Activated T-helper 1 cell treated with anti-CD3 and anti-CD28 coated beads, Interleukin-2, amount 50 U/mL, for 16 hours (primary cell): ENCODE measurements at places on chromosomes 12 and 14.
A peak's percentile ranks its signal among the peaks of the same experiment; 100 is the strongest.

DNA sequence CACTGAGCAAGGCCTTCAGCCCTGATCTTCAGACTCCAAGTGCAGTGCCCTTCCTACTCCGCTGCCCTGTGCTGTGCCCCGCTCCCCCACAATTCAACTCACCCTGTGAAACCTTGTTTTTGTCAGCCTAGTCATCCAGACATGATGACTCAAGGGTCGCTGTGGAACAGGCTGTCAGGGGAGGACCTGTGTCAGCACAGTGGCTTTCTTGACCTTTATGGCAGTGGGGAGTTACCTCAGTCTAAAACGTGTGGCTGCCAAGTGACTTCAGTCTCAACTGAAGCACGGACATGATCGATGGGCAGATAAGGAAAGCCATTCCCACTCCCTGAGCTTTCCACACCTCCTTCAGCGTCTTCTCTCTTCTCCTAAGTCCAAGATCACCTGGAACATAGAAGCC, 16.3 kb upstream of the FLVCR2 start:
- DNase-seq = peak; percentile 57

DNA sequence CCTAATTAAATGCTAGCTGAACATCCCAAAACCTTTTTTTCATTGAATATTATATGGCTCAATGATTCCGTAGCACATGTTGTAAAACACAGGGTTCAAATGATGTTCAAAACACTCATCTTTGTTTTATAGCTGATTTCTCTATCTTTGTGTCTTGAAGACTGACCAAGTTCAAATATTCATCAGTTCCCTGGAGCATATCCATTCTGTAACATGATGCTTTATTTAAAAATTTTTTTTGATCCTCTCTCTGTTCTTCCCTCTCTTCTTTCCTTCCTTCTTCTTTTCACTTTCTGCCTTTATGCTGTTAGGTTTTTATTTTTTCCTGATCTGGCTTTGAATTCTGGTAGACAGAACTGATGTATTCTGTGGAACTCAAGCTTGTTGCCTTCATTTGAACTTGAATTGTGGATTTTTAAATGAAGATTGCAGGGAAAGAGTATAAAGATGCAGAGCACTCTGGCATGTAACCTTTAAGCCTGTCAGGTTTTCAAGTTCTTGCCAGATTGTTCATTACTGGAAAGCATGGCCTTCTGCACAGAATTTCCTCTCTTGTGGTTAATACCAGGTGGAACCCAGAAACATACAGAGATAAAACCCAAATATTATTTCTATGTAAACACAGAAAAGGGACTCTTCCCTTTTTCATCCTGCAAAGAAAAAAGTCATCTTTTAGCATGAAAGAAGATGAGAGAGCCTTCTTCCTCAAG, 39.5 kb downstream of the PROX2 start:
- no peak for DNase-seq

GRCh38 chr12:50828886-50829285, 13.8 kb upstream of the TMPRSS12 start:
- no peak for DNase-seq

- DNase-seq = no peak
These were observed 2.1 kb upstream of the ATP23 start for GRCh38 chr12:57939291-57939690.

GRCh38 chr14:94562022-94562421, 780 bp downstream of the SERPINA4 start:
- no peak for DNase-seq

- DNase-seq = no peak
These were observed 5.8 kb upstream of the ITFG2 start for GRCh38 chr12:2806700-2807099.
